Glomerular endothelial cell (primary cell): ENCODE measurements at places on chromosomes 4 and X. TPM values are rescaled to one million over a fixed set of nuclear protein-coding genes. Genes with fewer than 3 reads are reported as not detected.

The CT45A3 gene
- not detected in 2 replicates for total RNA-seq

The GC gene
- not detected in 2 replicates for total RNA-seq

The L1CAM gene
- 1.6 and 17.1 TPM in 2 replicates for total RNA-seq

The SLIT2 gene
- 3.3 and 6.6 TPM in 2 replicates for total RNA-seq

The GABRG1 gene
- not detected in 2 replicates for total RNA-seq

- DNase-seq, result no peak
Observed at GRCh38 chr4:145760176-145760575, 80.2 kb downstream of the C4orf51 start.

DNA sequence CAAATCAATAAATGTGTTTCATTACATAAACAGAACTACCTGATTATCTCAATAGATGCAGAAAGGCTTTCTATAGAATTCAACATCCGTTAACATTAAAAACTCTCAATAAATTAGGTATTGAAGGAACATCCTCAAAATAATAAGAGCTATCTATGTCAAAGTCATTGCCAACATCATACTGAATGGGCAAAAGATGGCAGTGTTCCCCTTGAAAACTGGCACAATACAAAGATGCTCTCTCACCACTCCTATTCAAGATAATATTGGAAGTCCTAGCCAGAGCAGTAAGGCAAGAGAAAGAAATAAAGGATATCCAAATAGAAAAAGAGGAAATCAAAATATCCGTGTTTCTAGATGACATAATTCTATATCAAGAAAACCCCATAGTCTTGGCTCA is 466.4 kb downstream of the MAGEE1 start:
- no peak for DNase-seq

- DNase-seq, result no peak
Observed at GRCh38 chr4:82896755-82897154, 3.8 kb upstream of the THAP9 start.

DNA sequence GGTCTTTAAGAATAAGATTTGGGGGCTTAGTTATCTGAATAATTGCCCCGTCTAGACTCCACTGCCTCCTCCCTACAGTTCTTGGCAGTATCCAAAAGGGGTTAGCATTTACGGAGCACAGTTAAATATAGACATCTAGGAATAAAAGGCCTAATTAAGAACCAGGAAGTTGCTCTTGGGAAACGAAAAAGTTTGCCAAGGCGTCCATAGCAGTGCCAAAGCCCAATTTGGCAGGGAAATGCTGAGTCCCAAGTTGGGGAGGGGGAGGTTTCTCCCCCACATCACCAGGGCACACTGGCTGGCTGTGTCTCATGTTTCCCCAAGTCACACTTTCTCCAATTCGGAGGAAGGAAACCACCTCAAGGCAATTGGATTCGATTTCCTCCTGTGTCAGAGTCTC is 338.7 kb downstream of the FBXW7 start:
- DNase-seq, result no peak

GRCh38 chrX:132426695-132427281 is 62.0 kb downstream of the MBNL3 start:
- DNase-seq, result no peak

DNA sequence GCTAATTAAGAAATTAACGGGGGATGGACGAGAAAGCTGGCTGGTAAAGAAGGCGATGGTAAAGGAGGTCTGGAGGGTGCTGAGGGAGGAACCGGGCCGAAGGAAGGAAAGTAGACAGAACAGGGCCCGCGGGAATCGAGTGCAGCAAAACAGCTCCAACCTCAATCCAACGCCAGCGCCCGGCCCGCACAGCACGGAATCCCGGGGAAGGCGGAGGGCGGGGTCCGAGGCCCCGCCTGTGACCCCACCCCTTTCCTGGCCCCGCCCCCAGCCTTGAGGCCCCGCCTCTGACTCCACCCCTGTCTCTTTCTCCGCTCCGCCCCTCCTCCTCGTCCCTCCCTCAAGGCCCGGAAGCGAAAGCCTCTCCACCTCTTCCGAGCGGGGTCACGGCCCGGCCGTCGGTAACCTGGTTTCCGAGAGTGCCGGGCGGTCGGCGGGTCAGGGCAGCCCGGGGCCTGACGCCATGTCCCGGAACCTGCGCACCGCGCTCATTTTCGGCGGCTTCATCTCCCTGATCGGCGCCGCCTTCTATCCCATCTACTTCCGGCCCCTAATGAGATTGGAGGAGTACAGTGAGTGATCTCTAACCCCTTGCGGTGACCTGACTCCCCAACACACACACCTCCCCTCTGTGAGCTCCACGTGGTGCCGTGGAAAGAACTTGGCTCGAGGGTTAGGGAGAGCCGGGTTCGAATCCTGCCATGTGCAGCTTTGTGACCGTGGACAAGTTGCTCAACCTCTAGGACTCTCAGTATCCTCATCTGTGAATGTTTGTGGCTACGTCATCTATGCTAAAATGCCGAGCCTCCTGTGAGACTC is at the start of gene SMIM20:
TSS of gene SMIM20 (plus strand) at position 370 of the 819 bp plus-strand sequence. CDS start at position 464, 94 bp downstream.
- DNase-seq, result no peak

DNA sequence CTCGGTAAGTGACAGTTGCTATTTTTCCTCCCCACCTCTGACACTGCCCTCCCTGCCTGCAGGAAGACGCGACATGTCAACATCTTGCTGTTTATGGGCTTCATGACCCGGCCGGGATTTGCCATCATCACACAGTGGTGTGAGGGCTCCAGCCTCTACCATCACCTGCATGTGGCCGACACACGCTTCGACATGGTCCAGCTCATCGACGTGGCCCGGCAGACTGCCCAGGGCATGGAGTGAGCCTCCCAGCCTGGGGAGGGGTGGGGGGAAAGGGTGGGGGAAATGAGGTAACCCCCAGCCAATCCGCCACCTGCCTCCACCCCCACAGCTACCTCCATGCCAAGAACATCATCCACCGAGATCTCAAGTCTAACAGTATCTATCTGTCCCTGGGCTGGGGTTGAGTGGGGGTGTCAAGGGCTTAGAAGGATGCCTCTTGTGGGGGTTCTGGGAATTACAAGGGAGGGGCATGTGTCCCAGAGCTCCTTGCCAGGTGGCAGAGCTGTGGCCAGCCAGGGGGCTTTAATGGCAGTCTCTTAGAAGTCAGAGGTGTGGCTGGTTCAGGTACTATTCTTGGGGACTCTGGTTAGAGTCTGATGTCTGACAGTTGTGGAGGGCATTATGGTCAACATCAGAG is 7.8 kb downstream of the ARAF start:
- DNase-seq, result no peak

GRCh38 chrX:9222299-9222698 is 188.4 kb upstream of the FAM9B start:
- DNase-seq, result no peak

DNA sequence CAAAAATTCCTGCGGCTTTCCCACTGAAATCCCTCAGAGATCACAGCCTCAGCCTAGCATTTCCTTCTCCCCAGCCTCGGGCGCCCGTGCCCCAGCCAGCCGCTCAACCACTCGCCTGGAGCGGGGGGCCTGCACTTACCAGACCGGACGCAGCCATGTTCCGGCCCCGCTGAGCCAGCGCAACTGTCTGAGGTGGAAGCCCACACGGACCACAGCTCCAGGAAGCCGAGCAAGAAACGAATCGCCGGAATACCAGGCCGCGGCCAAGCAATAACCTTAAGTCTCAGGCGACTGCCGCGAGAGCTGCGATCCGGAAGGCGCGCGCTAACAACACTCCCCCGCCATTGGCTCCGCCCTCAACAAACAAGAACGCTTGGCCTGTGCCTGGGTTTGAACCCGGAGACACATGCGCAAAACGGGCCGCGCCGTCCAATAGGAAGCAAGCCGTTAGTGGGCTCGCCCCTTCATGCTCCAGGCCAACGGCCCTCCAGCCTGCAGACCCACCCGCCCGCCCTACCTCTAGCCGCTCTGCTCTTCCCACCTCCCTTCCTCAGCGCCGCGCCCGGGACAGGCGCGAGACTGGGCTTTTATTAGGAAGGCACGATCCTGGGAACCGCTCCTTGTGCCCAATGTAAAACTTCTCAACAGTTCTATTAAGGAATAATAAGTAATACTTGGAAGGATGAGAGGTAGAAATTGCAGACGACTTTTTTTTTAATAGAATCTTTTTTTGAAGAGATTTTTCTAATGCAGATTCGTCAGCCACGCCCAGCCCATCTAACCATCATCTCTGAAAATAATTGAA is at the start of gene CENPC:
TSS of gene CENPC (minus strand) at position 305 of the 805 bp plus-strand sequence. CDS start at position 157, 148 bp downstream.
- DNase-seq, result peak; percentile 75

DNA sequence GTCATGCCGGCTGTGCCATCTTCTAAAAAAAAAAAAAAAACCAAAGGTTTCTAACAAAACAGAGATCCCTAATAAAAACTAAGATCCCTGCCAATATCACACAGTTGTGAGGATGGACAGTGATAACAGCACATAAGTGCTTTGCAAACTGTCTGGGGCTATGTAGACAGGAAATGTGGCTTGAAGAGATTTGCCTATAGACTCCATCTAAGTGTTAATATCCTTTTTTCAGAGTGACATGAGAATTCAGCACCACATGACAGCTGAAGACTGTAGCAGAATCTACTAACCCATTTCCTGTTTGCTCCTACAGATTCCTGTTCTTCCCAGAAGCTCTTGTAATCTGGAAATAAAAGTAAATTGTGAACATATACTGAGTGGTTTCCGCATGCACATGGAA is 215.4 kb downstream of the KDR start:
- no peak for DNase-seq
